ENCODE measurements at places on chromosomes 11 and 22.
A peak's percentile ranks its signal among the peaks of the same experiment; 100 is the strongest.

- DNase-seq = no peak
Observed at GRCh38 chr11:110762590-110762989, 50.4 kb upstream of the ARHGAP20 start.

- DNase-seq = no peak
Observed at GRCh38 chr22:18156878-18157713, 7.1 kb downstream of the USP18 start.

DNA sequence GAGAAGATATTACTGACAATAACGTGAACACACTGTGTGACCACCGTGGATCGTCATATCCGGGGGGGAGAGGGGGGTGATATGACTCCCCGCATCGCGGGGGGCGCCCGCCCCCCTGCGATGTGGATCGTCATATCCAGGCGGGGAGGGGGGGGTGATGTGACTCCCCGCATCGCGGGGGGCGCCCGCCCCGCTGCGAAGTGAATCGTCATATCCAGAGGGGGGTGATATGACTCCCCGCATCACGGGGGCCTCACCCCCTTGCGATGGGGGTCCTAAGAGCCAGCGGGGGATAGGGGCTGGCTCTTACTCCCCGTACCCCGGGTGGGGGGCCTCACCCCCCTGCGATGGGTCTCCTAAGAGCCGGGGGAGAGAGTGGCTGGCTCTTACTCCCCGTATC lies 19.9 kb downstream of the UNC93B1 start:
- no peak for DNase-seq

DNA sequence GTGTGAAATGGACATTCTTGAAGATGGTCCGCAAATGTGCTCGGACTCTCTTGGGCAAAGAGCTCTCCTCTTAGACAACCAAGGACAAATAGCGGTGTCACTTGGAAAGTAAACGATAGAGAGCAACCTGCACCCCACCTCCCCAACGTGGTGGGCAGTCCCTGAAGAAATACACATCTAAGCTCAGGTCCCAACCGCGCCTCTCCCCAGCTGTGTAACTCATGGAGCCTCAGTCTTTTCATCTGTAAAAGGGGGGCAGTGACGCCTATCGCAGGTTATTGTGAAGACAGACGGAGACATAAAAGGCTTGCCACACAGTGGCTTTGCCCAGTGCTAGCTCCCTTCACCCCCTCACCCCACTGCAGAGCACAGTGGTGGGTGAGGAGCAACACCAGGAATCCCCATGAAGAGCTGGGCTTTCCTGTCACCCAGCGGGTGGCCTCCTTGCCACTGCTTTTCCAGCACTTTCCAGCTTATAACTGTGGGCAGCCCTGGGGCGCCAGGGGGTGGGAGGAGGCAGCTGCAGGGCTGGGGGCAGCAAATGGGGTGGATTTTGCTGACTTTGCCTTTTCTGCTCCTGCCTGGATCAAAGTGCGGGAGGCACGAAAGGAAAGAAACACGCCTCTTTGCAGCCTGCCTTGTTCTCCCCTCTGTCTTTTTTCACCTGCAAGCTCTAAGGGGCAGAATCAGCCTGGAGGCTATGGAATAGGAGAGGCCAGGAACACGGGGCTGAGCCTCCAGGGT lies 73.7 kb upstream of the TSPAN18 start:
- no peak for DNase-seq

GRCh38 chr11:114068327-114068726 lies 8.8 kb downstream of the ZBTB16 start:
- no peak for DNase-seq

DNA sequence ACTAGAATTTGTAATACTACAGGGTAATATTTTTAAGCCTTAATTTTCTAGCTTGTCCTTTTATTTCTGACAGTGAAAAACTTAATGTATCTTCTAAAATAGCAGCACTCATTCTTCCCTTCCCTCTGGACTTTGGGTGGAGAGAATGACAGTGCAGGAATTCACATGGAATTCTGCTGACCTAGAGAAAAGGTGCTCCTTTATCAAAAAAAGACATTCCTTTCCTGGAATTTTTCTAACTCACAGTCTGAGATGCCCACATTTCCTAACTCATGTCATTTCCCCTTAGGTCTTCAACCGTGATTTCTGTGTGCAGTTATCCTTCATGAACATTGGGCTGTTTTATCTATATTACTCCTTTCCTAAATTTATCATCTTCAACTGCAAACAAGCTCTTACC lies 137.8 kb upstream of the PDGFD start:
- no peak for DNase-seq

DNA sequence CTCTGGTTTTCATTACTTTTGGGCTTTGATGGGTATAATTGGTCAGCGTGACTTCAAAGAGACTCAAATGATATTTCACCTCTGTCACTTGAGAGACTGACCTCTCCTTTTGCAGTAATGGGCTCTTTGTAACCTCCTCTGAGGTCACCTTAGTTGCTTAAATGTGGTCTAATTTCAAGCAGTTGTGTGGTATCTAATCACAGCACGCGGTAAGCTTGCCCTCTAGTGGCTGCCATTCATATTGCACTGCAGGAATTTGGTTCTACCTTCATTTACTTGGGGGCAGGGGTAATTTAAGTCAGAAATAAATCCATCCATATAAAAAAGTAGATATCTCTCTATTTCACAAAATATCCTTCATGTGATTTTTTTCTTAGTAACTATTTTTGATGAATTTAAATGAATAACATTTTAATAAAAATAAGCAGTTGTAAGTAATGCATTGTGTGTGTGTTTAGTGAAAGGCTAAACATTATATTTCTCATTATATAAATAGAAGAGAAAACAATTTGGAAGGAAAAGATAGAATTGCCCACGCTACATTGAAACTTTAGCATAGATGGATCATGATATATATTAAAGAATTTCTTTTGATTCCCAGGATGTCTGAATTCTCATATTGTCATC lies 55.0 kb upstream of the ANO3 start:
- no peak for DNase-seq

- no peak for DNase-seq
Observed at GRCh38 chr22:44870021-44870420, 117.6 kb downstream of the ARHGAP8 start.

DNA sequence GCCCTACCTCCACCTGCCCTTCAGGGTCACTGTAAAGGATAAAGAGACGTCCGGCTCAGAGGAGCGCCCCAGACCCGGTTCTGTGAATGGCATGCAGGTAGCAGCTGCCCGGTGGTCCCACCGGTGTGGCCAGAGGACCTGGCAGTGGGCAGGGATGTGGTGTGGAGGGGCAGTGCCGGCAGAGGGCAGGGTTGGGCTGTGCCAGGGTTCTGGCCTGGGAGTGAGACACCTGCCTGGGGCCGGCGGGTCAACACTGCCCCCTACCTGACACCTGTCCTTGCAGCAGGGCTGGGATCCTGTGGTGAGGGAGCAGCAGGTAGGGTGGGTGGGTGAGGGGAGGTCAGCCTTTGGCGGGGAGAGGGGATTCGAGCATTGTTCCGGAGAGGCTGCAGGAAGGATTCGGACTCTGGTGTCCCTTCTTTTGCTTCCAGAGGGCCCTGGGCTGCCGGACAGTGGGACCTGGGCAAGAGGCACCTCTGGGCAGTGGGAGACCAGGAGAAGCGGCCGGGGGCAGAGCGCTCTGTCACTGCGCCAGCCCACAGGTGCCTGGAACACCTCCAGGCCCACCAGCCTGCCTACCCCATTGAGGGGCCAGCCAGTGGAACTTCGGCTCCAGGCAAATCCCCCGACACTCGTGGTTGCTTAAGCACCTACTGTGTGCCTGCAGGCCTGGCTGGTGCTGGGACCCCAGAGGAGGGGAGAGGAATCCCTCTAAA lies 1.6 kb upstream of the PHLDA2 start:
- DNase-seq = peak; percentile 90

DNA sequence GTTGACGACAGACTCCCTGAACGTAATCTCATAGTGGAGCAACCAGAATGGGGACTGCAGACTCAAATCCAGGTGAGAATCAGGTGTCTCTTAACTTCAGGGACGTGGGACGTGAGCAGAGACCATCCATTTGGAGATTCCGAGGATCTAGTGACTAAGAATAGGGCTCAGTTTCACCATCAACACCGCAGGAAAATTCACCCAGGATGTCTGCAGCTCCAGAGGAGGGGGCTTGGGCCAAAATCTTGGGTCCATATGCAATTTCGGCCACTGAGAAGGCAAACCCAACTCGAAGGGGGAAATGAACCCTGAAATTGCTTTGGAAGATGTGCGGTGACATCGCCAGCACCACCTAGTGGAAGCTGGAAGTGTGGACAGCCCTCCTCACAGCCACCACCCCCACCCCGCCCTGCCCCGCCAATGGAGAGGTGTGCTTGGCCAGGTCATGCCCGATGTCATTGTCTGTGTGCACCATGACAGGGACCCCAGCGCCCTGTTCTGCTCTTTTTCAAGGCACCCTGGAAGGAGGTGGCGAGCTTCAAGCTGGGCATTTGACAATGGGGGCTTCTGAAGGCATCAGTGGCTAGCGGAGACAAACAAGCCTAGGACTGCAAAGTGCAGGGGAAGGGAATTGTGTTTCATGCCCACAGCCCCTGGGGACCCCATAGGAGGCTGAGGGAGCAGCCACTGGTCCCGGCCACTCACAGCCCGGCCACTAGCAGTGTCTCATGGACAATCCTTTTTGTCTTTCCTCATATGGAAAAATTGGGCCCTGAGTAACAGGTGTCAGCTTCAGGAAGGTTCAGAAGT lies 24.8 kb downstream of the APOL1 start:
- DNase-seq = peak; percentile 68

DNA sequence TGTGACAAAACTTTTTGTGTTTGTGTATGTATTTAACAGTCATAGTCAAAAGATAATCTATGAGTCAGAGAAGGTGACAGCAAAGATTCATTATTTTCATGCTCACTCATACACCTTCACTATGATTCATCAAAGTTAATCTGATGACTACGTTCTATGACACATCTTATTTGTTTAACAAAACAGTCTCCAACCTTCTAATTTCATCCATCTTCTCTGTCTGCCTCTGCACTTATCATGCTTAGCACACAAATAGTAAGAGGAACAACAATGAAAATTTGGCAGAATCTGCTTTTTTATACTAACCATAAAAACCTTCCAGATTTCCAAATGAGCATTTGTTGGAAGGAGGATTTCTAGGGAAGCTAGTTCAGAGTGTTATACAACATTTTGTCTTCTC lies 568.9 kb downstream of the LUZP2 start:
- DNase-seq = no peak

- DNase-seq = no peak
Observed at GRCh38 chr11:13223112-13223511, 54.5 kb upstream of the BMAL1 start.

DNA sequence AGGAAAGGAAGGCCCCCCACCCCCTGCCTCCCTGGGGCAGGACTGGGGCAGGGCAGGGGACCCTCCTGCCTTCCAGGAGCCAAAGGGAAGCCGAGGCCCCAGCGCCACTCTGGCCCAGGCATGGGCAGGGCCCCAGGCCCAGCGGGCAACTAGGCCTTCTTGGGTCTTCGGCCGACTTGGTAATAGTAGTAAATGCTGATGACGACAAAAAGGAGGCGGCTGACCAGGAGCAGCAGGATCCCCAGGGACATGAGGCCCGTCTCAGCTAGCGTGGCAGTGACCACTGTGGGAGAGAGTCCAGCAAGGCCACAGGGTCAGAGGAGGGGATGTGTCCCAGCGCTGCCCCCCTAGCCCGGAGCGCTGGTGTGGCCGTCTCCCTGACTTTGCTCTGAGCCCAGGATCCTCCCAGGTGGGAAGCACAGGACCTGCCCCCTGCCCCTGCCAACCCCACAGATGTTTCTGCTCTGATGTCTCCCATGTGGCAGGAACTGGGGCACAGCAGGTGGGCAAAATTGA lies 15.9 kb downstream of the TP53I11 start:
- no peak for DNase-seq

GRCh38 chr11:32527261-32528175 lies 56.1 kb upstream of the EIF3M start:
- no peak for DNase-seq

DNA sequence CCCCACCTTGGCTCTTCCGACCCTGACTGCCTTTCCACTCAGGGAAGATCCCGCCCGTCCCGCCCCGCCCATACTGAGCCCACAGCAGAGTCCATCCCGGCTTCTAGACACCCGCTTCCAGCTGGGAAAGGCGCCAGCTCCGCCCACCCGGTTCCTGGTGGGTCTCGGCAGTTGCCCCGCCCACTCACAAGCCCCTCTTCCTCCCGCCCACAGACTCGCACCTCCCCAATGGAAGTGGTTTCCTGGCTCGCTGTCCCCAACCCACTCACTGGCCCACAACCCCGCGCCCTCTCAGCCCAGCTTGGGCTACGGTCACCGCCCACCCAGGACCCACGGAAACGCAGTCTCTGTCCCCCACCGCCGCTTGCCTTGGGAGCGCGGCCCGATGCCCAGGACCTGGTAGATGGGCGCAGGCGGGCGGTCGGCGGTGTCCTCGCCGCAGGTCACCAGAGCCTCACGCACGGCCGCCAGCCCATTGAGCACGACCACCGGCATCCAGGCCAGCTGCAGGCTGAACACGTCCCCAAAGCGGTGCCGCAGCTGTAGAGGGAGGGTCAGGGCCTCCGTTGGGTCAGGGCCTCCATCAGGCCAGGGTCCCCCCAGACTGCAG lies 22.2 kb upstream of the CYP2D6 start:
- no peak for DNase-seq

DNA sequence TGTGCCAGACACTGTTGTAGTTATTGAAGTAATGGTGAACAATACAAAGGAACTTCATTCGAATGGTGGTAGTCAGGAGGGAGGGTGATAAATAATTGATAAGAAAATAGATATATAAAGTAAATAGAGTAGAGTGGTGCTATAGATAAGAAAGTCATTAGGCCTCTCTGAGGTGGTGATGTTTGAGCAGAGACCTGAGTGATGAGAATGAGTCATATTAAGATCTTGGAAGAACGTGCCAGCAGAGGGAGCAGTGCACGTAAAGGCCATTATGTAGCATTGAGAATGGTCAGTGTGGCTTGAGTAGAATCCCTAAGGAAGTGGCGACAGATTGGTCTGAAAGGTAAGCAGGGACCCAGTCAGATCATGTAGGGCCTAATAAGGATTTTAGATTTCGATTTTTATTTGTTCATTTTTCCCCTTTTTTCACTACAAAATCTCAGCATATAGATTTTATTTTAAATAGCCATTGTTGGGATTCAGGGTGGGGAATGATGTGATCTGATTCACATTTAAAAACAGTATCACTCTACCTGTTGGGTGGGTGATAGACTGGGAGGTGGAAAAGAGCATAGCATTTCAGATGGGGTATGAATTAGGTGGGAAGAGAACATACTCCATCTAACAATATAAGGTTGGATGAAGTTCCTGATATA lies 44.7 kb downstream of the CCDC90B start:
- DNase-seq = no peak

- no peak for DNase-seq
Observed at GRCh38 chr11:70333261-70333660, 62.8 kb downstream of the PPFIA1 start.

GRCh38 chr11:122728561-122728960 lies 73.0 kb downstream of the UBASH3B start:
- DNase-seq = no peak

DNA sequence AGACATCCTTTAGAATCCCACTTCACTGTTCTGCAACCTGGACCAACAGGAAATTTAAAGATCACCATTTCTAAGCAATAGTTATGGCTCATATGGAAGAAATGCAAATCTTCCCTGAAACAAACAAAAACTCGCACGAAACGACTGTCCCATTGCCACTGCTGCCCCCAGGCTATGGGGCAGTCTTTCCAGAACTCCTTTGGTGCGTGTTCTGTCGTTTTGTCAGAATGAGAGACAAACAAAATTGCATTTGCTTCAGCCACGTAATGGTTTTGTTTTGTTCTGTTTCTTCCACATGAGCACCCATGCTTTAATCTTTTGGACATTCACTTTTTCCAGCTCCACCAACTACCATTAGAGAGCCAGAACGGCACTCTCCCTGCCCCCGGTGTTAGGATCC lies 10.8 kb upstream of the FBLN1 start:
- DNase-seq = no peak

Data from lower lobe of right lung (tissue), 2 donors.